ENCODE measurements at places on chromosomes 4 and X.
A peak's percentile ranks its signal among the peaks of the same experiment; 100 is the strongest.

DNA sequence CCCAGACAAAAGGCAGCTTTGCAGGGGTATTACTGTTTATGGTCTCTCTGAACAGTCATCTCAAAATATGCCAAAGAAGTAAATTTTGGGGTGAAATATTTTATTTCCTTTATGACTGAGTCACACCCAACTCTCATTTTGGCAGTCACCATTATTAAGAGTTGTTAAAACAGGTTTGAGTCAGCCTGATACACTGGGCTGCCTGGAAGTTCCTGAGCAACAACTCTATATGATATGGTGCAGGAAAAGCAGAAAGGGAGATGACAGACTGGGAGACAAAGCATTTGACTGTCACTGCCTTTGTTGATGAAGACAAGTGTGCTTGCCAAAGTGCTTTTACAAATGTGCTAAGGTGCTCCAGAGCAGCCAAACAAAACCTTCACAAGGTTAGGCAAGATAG is 1263.5 kb downstream of the PCDH7 start:
- no peak for DNase-seq

- peak; percentile 41 for DNase-seq
Observed at GRCh38 chr4:16199093-16199492, 27.2 kb downstream of the TAPT1 start.

DNA sequence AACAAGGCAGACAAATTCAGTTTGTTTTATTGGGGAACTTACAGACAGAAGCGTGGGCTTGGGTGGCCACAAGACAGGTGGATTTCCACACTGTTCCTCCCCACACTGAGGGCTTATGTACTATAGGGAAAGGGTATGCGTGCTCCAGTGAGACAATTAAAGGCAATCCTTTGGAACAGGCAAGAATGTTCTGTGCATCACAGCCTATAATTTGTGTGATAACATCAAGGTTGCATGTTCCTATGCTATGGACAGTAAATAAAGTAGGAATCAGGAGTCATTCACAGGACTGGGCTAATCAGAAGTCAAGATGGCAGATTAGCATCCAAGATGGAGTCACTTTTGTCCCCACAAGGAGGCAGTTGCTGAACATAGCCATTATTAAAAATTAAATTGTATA is 84.6 kb upstream of the TRIM2 start:
- DNase-seq, result no peak

GRCh38 chr4:152651473-152652060 is 28.2 kb downstream of the TMEM154 start:
- DNase-seq, result no peak

- peak; percentile 13 for DNase-seq
Observed at GRCh38 chr4:20075248-20075871, 176.3 kb upstream of the SLIT2 start.

DNA sequence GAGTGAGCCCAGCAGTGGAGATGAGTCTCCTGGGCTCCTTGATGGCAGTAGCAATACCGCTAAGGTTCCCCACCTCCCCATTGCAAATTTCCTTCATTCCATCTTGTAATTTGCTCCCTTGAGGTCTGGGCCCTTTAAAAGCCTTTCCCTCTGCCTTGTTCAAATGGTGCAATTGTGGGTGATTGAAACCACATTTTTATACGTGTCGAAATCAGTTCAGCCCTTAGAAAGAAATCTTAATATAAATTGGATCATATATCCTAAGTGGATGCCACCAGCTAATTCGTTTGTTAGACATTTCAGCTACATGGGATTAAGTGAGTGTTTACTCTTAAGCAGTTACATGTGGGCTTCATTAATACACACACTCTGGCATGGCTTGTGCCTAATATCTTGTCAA is 68.6 kb downstream of the NHS start:
- DNase-seq, result no peak

All from G401 (cell line).